Upper lobe of right lung (tissue), 1 donor: ENCODE measurements at places on chromosomes 2 and 18.

GRCh38 chr2:191382801-191383200, 137.6 kb downstream of the MYO1B start:
- H3K27me3 ChIP-seq = no peaks in the 10 kb centered on the region
- peaks cover 31% of the 10 kb centered on the region for H3K4me1 ChIP-seq
- no peak overlapping the region for H3K4me3 ChIP-seq
- peaks cover 36% of the 10 kb centered on the region for H3K36me3 ChIP-seq

GRCh38 chr2:381181-381580, 93.3 kb upstream of the ALKAL2 start:
- no peaks in the 10 kb centered on the region for H3K27me3 ChIP-seq
- H3K4me1 ChIP-seq = no peaks in the 10 kb centered on the region
- H3K27ac ChIP-seq = no peak overlapping the region
- DNase-seq = no peak
- no peaks in the 10 kb centered on the region for H3K36me3 ChIP-seq
- no peak overlapping the region for H3K4me3 ChIP-seq

GRCh38 chr2:129499747-129500146, 479.7 kb upstream of the RAB6C start:
- no peak overlapping the region for H3K27ac ChIP-seq
- DNase-seq = no peak
- H3K4me1 ChIP-seq = no peaks in the 10 kb centered on the region
- H3K36me3 ChIP-seq = no peaks in the 10 kb centered on the region
- H3K27me3 ChIP-seq = no peaks in the 10 kb centered on the region

DNA sequence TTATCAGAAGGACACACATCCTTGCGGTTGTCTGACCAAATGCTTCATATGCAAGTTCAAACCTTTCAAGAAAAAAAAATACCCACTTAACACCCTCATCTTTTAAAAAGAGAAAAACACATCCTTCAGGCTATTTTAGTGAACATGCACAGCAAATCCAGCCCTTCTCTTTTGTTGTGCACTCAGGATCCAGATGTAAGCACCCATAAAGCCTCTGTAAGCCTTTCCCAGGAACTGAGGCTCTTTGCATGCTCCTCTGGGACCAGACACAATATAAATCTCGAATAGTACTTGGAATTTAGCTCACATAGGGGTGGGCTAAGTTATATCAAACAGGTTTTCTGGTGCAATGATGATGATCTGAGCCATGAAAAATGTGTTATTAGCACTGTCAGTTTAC, 308.8 kb upstream of the FAM98A start:
- H3K4me3 ChIP-seq = no peak overlapping the region
- no peaks in the 10 kb centered on the region for H3K36me3 ChIP-seq
- H3K4me1 ChIP-seq = no peaks in the 10 kb centered on the region
- no peak for DNase-seq
- no peaks in the 10 kb centered on the region for H3K27me3 ChIP-seq
- H3K27ac ChIP-seq = no peak overlapping the region

- H3K4me3 ChIP-seq = no peak overlapping the region
- H3K27me3 ChIP-seq = no peaks in the 10 kb centered on the region
- no peaks in the 10 kb centered on the region for H3K36me3 ChIP-seq
These were observed 2063.5 kb downstream of the SUCLG1 start for GRCh38 chr2:82395531-82395930.

DNA sequence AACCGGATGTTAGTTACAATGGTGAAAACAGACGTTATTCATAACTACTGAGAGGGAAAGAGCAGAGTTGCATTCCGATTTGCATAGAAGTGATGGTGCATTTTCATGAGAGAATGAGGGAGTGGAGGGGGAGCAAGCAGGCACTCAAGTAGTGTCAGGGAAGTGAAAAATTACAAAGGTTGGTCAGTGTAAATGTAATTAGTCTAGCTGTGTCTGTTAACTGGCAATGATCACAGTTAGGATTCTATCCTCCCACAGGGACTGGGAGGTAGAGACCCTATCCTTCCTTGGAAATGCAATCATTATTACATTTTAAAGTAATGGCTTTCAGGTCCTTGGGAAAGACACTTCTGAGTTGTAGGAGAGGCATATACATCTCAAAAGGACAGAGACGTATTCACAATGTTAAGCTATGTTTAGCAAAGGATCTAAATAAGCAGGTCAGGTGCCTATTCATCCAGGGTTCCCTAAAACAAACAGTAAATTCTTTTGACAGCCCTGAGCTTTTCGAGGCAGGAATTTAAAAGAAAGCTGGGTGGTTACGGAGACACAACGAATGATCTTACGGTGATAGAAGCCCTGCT, 1671.8 kb upstream of the DDX18 start:
- no peaks in the 10 kb centered on the region for H3K4me1 ChIP-seq
- no peak for DNase-seq
- no peaks in the 10 kb centered on the region for H3K36me3 ChIP-seq
- H3K4me3 ChIP-seq = no peak overlapping the region
- H3K27ac ChIP-seq = no peak overlapping the region

- peaks cover 21% of the 10 kb centered on the region for H3K4me1 ChIP-seq
- DNase-seq = no peak
- H3K4me3 ChIP-seq = no peak overlapping the region
These were observed 22.5 kb upstream of the RAB31 start for GRCh38 chr18:9685615-9685890.

GRCh38 chr18:39191931-39192330, 1626.3 kb upstream of the CELF4 start:
- H3K4me1 ChIP-seq = no peaks in the 10 kb centered on the region
- no peak for DNase-seq
- no peaks in the 10 kb centered on the region for H3K27me3 ChIP-seq
- H3K36me3 ChIP-seq = no peaks in the 10 kb centered on the region
- H3K4me3 ChIP-seq = no peak overlapping the region
- H3K27ac ChIP-seq = no peak overlapping the region

DNA sequence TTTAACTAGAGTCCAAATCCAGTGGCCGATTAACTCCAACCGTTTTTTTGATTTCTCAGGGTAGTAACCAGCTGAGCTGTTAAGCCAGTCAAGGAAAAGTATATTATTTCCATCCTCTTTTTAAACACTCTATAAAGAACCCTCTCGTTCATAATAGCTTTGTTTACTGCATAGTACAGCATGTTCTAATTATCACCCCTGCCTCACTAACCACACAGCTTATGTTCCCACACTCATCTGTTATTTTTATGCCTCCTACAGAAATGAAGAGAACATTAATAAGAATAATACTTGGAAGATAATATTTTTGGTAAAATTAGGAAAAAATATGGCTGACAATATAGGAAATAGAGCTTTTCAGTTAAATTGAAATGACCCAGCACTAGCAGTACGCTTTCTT, 2132.8 kb upstream of the CELF4 start:
- no peak overlapping the region for H3K27ac ChIP-seq
- H3K36me3 ChIP-seq = no peaks in the 10 kb centered on the region
- H3K27me3 ChIP-seq = no peaks in the 10 kb centered on the region
- H3K4me1 ChIP-seq = no peaks in the 10 kb centered on the region

- no peaks in the 10 kb centered on the region for H3K27me3 ChIP-seq
- no peak for DNase-seq
- H3K27ac ChIP-seq = no peak overlapping the region
- H3K36me3 ChIP-seq = no peaks in the 10 kb centered on the region
- H3K4me1 ChIP-seq = no peaks in the 10 kb centered on the region
These were observed 241.4 kb downstream of the NCKAP5 start for GRCh38 chr2:133326652-133327397.

GRCh38 chr2:189016311-189016861, 42.2 kb downstream of the COL3A1 start:
- H3K4me3 ChIP-seq = no peak overlapping the region
- no peaks in the 10 kb centered on the region for H3K4me1 ChIP-seq
- no peak overlapping the region for H3K27ac ChIP-seq
- no peaks in the 10 kb centered on the region for H3K27me3 ChIP-seq
- no peaks in the 10 kb centered on the region for H3K36me3 ChIP-seq

DNA sequence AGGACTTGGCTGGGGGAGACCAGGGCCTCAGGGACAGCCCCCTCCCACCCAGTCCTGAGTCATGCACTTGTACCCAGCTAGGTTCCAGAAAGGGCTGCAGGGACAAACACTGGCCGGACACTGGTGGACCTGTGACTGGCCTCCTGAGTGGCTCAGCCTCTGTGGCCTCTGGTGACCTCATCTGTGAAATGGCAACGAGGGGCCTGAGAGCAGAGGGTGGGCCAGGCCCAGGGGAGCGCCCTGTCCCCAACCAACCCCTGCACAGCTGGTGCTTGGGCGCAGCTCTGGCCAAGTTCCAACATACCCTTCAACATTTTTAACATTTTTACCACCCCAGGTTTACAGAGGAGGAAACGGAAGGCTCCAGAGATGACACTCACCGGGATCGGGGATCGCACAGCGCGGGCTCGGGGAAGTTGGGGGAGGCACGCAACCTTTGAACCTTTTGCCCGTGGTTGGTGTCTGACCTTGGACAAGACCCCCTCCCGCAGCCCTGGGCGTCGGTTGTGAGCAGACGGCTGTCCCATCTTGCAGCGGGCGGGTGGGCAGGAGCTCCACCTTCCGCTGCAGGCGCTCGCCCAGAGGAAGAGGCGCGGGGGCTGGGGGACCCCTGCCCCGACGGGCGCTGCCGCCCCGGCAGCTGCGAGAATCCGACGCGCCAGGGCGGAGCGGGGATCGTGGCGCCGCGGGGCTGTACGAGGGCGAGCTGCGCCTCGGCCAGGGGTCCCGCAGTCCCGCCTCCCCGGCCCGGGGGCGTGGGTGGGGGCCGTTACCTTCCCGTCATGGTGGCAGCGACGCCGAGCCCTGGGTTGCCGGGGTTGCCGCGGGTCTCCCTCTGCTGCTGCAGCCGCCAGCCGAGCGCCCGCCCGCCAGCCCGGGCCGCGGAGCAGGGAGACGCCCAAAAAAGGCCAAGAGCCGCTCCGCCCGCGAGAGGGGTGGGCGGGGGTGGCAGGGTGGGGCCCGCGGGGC, 805 bp downstream of the LIMS2 start:
- H3K27ac ChIP-seq = peak overlapping the region; percentile 86
- H3K27me3 ChIP-seq = no peaks in the 10 kb centered on the region
- H3K4me1 ChIP-seq = peaks cover 29% of the 10 kb centered on the region

- peak; percentile 74 for DNase-seq
- peaks cover 20% of the 10 kb centered on the region for H3K4me1 ChIP-seq
- H3K36me3 ChIP-seq = no peaks in the 10 kb centered on the region
These were observed 807 bp downstream of the PELI1 start for GRCh38 chr2:64143169-64144056.

- H3K27ac ChIP-seq = peak overlapping the region; percentile 99
- peaks cover 29% of the 10 kb centered on the region for H3K4me1 ChIP-seq
- H3K27me3 ChIP-seq = no peaks in the 10 kb centered on the region
These were observed 954 bp downstream of the CCNT2 start for GRCh38 chr2:134919341-134920210.

GRCh38 chr2:54957321-54957999, 92.8 kb downstream of the RTN4 start:
- H3K4me3 ChIP-seq = no peak overlapping the region
- H3K27ac ChIP-seq = no peak overlapping the region
- DNase-seq = no peak

- no peaks in the 10 kb centered on the region for H3K36me3 ChIP-seq
- DNase-seq = no peak
- H3K27me3 ChIP-seq = no peaks in the 10 kb centered on the region
- H3K4me3 ChIP-seq = no peak overlapping the region
These were observed 146.0 kb upstream of the CYP26B1 start for GRCh38 chr2:72293620-72294019.

DNA sequence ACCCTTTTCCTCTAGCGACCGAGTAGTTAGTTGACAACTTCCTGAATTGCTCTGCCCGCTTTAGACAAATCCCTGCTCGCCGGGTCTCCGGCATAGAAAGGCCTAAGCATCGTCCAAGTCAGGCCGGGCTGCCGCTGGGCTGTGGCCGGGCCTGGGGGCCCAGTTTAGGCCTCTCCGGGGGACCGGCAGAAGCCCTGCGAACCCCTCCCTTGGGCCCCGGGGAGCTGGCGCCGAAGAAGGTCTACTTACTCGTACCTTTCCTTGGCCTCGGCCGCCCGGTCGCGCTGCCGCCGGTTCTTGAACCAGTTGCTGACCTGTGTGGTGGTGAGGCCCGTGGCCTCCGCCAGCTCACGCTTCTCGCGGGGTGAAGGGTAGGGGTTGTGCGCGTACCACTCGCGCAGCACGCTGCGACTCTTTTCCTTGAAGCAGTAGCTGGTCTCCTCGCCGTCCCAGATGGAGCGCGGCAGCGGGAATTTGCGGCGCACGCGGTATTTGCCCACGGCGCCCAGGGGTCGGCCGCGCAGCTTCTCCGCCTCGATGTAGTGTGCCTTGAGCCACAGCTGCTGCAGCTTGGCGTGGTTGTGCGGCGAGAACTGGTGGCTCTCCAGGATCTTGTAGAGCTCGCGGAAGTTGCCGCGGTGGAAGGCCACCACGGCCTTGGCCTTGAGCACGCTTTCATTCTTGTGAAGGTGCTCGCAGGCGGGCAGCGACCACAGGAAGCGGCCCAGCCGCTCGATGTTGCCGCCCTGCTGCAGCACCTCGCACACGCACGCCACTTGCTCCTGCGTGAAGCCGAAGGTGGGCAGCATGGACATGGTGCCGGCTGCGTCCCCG, 739 bp downstream of the SIX2 start:
- H3K4me1 ChIP-seq = peaks cover 42% of the 10 kb centered on the region
- H3K27ac ChIP-seq = no peak overlapping the region
- H3K4me3 ChIP-seq = peak overlapping the region; percentile 46
- H3K27me3 ChIP-seq = peaks cover 98% of the 10 kb centered on the region
- H3K36me3 ChIP-seq = no peaks in the 10 kb centered on the region

- H3K27me3 ChIP-seq = no peaks in the 10 kb centered on the region
- H3K4me1 ChIP-seq = peaks cover 42% of the 10 kb centered on the region
- no peak for DNase-seq
- H3K27ac ChIP-seq = no peak overlapping the region
These were observed 28.5 kb downstream of the INPP4A start for GRCh38 chr2:98472961-98473746.

DNA sequence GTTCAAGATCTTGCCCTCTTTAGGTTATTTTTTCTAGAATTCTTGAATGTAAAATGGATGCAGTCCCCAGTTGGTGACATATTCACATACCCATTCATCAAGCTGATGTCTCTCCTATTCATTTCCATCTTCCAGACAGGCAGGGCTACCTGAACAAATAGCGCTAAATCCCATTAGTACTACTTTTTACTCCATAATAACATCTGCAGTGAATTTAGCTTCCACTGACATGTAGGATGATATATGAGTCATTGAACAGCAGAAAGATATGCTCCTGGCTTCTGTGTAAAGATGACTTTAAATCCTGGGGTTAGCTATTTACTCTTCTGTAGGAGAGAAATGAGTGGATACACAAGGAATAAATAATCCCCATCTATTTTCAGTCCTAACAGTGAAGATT, 194.7 kb downstream of the RND3 start:
- H3K36me3 ChIP-seq = no peaks in the 10 kb centered on the region
- no peak overlapping the region for H3K4me3 ChIP-seq
- DNase-seq = no peak
- no peak overlapping the region for H3K27ac ChIP-seq

- H3K27ac ChIP-seq = no peak overlapping the region
- no peaks in the 10 kb centered on the region for H3K27me3 ChIP-seq
- no peaks in the 10 kb centered on the region for H3K4me1 ChIP-seq
These were observed 64.6 kb downstream of the DSEL start for GRCh38 chr18:67451960-67452359.

DNA sequence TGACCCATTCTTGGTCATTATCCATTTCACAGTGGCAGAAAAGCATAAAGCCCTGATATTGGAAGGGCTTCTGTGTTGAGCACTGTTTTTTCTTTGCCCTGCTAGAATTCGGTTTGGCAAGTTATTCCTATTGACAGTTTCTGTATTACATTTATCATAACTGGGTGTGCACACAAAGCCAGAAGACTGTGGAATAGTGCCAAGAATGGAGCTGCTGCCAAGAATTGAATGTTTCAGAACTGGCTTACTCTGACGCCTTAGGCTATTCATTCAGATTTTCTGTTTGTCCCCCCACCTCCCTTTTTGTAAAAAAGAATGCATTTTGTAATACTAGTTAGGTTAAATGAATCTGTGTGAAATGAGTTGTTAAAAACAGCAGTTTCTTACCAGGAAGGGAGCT, 12.7 kb downstream of the KDM3A start:
- peaks cover 86% of the 10 kb centered on the region for H3K36me3 ChIP-seq
- peaks cover 3% of the 10 kb centered on the region for H3K4me1 ChIP-seq
- DNase-seq = no peak
- H3K27me3 ChIP-seq = no peaks in the 10 kb centered on the region
